ENCODE measurements at places on chromosomes 4 and X.

DNA sequence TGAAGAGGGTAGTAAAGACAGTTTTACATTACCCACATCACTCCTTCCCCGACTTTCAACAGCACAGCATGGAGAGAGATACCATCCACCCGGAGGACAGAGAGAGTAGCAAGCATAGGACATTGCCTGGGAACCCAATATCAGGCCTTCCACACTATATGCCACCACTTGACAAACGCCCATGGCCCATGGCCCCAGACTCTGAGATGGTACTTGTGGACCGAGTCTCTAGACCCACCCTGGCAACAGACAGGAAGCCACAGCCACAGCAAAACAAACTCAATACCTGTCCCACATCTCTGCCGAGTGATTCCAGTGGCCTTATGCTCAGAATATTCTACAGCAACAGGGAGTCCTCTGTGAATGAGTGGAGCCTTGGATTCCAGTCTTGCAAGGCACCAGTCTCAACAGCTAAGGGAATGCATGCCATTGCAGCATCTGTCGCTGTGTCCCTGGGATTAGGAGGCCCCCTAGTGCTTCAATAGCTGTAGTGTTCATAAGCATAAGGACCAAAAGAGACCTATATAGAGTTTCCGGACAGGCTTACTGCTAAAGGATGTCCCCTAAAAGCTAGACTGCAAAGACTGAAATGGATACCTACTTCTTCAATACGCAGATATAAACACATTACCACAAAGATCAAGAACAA is 14.7 kb upstream of the CT55 start:
- DNase-seq = peak; percentile 22

DNA sequence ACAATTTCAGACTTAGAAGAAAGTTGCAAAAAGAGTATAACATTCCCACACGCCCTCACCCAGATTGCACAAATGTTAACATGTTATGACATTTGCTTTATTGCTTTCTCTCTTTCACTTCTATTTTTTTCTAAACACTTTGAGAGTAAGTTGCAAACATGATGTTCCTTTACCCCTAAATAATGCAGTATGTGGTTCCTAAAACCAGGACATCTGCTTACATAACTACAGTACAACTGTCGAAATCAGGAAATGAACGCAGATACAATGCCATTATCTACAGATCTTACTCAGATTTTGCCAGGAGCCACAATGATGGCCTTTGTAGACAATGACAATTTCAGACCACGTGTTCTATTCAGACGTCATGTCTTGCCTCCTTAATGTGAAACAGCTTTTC is 22.4 kb downstream of the SH3TC1 start:
- DNase-seq = no peak

- DNase-seq = no peak
Measured at GRCh38 chr4:186848437-186848836, 124.8 kb upstream of the FAT1 start.

DNA sequence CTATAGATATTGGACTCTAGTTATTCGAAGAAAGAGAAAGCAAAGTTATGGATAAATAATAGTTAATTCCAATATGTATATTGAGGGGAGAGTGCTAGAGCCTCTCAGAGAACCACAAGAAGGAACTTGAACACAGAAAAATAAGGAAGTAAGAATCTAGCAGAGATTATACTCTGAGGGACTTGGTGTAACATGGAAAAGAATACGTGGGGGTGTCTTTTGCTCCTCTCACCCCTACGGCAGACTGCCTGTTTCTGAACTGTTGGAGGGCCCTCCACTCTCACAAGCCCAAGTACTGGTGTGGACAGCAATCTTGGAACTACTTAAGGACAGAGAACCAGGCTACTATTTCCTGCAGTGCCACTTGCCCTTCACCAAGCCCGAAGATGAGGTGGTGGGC is 1174.4 kb upstream of the PCDH10 start:
- no peak for DNase-seq

DNA sequence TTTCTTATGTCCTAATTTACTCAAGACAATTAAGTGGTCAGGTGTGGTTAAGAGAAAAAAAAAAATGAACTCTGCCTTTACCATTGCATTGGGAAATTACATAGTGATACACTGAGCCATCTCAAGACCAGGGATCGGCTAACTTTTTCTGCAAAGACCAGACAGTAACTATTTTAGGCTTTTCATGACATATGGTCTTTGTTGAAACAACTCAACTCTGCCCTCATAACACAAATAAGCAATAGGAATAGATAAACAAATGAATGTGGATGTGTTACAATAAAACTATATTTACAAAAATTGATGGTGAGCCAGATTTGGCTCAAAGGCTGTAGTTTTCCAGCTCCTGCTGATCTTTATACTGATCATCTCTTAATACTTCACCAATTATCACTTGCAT is 632.6 kb upstream of the INTU start:
- no peak for DNase-seq

GRCh38 chrX:129540722-129541184 is 694 bp downstream of the OCRL start:
- no peak for DNase-seq

DNA sequence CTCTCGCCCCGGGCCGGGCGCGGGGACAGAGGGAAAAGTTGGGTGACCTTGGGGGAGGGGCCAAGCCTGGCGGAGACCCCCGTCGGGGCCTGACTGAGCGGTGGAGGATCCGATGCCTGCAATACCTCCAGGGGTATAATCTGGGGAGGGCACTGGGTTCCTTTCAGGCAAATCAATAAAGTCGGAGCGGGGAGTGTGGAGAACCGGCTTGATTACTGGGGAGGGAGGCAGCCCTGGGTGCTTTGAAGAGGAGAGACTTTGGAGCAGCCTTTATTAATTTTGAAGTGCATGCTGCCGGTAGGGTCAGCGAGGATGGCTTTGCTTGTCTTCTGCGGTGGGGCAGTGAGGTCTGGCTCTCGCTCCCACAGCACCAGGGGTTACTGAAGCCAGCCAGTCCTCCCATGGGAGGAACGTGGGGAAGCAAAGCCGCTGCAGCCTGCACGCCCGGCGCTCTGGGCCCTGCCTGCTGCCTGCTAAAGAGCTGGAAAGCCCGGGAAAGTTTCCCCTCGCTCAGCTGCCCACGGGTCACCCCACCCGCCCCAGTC is 403 bp upstream of the LGI2 start:
- DNase-seq = no peak

DNA sequence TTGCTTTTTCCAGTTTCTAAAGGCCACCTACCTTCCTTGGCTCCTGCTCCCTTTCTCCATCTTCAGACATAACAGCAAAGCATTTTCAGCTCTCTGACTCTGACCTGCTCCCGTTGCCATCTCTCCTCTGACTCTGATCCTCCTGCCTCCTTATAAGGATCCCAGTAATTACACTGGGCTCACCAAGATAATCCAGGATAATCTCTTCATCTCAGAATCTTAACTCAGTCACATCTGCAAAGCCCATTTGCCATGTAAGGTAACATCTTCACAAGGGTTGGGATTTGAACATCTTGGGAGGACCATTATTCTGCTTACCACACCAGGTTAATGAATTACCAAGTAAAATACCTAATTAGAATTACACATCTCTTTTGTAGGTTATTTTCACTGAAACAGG is 41.3 kb upstream of the MAGED1 start:
- no peak for DNase-seq

DNA sequence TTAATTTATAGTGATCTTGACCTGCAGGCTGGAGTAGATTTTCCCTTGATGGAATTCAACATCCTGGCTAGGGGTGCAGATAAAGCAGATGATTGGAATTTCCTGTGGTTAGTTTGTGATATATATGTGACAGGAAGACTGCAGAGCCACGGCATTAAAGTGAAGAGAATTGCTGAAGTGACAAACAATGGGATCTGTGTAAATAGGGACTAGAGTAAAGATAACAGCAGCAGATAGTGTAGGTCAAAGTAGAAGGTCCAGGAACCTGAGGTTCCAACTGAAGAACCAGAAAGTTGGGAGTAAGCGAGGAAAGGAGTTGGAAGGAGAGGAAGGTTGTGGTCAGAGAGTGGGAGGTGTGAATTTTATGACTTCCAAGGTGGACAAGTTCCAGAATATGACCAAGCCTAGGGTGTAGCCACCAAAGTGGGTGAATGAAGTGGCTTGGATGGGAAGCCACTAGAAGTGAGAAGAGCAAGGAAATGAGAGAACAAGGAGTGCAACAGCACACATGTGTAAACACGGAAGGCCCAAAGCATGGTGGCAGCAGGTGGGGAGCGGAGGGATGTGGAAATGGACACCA is 325.0 kb downstream of the RAB28 start:
- no peak for DNase-seq

DNA sequence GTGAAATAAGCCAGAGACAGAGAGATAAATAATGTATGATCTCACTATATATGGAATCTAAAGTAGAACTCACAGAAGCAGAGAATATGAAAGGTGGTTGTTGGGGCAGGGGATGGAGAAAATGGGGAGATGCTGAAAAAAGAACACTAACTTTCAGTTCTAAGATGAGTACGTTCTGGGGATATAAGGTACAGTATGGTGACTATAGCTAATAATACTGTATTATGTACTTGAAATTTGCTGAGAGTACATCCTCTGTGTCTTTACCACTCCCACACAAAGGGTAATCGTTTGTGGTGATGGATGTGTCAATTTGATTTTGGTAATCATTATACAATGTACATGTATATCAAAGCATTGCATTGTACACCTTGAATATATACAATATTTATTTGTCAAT is 6.6 kb downstream of the FBXL5 start:
- no peak for DNase-seq

DNA sequence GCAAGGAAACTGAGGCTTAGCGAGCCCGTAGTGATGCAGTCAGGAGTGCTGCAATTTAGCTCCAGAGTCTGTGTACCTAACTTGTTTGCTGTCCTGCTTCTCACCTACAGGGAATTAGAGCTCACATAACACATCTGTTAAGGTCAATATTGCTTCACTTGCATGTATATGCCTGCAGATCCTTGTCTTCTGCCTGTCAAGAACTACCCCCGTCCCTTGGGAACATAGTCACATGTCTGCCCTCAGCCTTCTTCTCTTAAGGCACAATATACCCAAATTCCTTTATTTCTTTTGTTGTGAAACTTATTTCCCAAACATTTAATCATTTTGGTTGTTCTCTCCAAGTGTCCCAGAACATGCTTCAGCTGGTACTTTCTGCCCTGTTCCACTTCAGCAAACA is 103.3 kb upstream of the LEF1 start:
- DNase-seq = no peak

- DNase-seq = no peak
Measured at GRCh38 chr4:60562334-60562733, 637.8 kb upstream of the ADGRL3 start.

GRCh38 chr4:76001700-76002099 is 5.6 kb downstream of the CXCL9 start:
- DNase-seq = no peak

GRCh38 chr4:89099034-89099433 is 12.3 kb upstream of the TIGD2 start:
- DNase-seq = no peak

GRCh38 chr4:127284236-127284635 is 348.5 kb upstream of the INTU start:
- no peak for DNase-seq

DNA sequence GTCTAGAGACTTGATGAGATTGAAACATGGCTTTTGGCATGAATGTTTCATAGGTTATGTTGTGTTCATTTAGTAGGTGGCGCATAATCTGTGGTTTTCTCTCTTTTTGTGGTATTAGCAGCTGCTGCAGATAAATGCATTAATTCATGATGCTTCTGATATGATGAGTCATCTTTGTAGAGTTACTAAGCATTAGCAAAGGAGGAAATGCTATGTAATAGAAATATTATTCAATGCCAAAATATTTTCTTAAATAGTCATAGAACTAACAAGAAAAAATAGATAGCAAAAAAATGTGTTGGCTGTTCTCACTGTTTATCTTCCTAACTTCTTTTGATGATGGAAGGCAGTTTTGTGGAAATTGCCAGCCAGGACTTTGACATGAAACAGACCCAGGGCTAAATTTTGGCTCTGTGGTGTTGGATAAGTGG is 3.6 kb downstream of the ZXDB start:
- DNase-seq = no peak

DNA sequence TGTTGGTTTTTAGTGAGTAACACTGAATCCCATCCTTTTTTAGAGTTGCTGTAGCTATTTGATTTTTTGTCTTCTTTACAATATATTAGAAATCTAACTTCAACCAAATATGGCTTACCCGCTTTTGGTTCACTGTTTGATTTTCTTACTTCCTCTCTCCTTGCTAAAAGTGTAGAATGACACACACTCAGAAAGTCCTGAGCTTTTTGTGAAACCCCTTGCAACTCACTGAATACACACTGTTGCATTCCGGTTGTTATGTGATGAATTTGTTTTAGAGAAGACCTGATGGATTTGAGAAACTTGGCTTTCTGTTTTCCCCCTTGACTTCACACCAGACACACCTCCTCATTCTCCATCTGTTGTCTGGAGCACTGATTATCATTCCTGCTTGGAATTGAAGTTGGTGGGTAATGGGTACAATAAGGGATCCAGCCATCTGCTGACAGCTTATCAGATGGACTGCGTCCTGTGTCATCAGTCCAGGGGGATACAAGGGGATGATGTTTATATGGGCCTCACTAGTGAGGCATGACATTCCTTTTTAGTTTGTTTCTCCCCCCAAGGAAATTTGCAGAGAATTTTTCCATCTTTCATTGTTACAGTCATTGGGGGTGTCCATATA is 5.2 kb downstream of the TMEM164 start:
- no peak for DNase-seq

DNA sequence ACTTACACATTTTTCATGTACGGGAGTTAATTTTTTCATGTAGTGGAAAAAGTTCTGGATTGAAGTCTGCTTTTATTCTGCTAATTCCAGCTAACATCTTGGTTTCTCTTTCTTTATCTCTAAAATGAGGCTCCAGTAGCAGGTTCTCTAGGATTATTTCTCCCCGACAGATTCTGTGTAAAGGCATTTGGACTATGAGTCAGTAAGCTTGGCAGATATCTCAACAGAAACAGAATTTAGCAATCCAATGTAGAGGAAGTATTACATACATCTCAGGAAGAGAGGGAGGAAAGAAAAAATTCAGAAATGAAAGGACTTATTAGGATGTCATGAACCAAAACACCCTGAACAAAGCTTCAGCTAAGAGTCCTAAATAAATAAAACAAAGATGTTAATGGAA is 1682.3 kb upstream of the TENM3 start:
- no peak for DNase-seq

DNA sequence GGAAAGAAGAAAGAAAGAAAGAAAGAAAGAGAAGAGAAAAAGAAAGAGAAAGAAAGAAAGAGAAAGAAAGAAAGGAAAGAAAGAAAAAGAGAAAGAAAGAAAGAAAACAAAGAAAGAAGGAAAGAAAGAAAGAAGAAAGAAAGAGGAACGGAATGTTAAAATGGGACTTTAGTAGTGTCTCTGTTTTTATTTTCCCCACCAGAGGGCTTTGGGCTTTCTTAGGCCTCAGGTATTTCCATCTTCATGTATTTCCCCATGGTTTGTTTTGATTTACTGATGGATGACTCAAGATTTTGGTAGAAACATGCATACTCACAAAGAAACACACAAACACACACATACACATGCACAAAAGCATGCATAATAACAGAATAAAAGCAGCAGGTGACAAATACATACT is 181.2 kb downstream of the AFF2 start:
- DNase-seq = no peak

- DNase-seq = no peak
Measured at GRCh38 chr4:7104366-7105031, 36.6 kb upstream of the GRPEL1 start.
